Stimulated activated naive B cell treated with anti-CD40 and anti-IgM and Interleukin-4, amounts not matched to agents 10 μg/mL and 1 μg/mL and 100 μg/mL, for 72 hours (primary cell): ENCODE measurements at places on chromosomes 11 and 22.

GRCh38 chr22:43654271-43654670, 157.8 kb downstream of the EFCAB6 start:
- DNase-seq, result no peak

DNA sequence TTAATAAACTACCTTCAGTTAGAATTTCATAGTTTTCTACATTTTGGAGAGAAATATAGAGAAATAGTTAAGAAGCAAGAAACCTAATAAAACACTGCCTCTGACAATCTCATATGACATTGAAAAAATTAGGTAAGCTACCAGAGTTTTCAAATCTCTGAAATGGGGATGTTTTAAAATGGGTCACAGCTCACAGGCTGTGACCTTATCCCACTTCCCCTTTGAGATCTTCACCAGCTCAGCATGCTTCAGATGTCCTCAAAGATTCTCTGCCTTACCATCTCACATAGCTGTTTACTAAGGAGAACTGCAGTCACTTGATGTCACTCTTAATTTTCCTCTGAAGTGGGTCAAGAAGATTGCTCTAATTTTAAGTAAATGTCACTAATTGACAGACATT, 717.8 kb downstream of the JRKL start:
- no peak for DNase-seq

DNA sequence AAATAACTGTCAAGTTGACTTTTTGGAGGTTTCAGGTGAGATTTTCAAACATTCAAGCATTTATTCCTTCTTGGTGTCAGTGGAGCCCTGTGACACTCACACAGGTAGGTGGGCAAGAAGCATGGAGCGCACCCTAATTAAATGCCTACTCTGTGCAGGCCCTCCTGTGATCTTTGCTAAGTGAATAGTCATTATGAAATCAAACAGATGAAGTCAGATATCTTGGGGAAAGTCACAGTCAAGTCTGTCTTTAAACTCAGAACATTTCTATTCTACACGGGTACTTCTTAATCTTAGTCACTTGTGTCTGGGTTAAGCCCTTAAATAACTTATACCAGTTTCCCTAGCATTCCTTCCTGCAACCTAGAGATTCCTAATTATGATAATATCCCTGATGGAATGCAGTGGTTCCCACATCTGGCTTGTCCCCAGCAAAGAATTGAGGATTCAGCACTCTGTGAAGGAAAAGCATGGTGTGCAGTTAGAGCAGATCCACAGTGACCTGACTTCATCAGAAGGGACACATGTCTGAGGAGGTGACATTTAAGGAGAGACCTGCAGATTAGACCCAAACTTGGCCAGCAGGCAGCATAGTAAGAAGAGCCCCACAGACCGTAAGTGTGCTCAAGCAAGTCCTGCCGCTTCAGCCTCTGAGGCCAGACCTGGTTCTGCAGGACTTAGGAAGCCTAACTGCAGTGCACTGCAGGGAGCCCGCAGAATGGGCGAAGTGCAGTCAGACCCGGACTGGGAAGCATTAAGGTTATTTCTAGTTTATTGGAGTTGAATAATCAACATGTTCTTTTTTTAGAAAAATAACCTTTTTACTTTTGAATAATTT, 85.3 kb upstream of the GAL start:
- no peak for DNase-seq

GRCh38 chr11:112294688-112295340, 34.2 kb upstream of the PLET1 start:
- DNase-seq, result no peak

GRCh38 chr22:40007853-40008710, 13.3 kb downstream of the FAM83F start:
- DNase-seq, result no peak

DNA sequence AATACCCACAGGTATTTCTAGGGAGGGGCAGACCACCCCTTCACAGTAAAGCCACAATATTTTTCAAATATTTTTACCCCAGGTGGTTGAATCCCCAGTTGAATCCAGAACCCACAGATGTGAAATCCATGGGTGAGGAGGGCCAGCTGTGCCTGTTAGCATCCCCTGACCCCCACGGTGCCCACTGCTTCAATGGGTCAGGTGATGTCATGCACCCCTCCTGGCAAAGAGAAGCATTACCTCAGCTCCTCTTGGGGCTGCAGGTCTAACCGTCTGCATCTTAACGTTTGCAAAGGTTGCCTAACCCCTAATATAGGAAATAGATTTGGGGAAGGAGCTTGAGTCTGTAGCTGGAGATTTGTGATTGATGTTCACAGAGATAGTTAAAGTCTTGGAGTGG, 24.7 kb upstream of the IL17RA start:
- no peak for DNase-seq
